Fibroblast of lung (primary cell): ENCODE measurements at places on chromosomes 4 and X.

DNA sequence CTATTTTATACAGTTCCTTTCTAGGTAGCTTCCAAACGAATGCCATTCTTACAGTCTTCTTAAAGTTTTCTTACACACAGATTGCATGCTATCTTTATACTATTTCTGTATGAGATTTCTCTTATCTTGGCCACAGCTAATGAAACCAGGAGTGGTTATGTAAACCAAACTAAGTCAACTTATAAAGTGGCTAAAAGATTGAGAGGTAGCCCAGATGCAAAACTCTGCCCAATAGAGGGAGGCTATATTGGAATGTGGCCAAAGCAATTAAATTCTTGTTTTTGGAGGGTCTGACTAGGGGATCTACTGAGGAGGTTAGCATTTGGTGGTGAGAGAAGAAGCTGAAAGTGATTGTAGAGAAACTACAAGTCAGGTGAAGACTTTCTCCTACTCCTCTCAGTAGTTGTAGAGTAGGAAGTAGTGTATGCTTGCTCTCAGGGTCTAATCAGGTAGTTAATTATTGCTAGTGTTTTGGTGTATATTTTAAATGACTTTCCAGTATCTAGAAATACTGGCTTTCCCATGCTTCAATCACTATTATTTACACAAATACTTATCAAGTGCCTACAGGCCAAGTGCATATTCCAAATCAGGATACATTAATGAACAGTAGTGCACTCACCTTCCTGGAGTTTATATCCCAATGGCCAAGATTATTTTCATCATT, 104.2 kb upstream of the HPGD start:
- no peak for DNase-seq

DNA sequence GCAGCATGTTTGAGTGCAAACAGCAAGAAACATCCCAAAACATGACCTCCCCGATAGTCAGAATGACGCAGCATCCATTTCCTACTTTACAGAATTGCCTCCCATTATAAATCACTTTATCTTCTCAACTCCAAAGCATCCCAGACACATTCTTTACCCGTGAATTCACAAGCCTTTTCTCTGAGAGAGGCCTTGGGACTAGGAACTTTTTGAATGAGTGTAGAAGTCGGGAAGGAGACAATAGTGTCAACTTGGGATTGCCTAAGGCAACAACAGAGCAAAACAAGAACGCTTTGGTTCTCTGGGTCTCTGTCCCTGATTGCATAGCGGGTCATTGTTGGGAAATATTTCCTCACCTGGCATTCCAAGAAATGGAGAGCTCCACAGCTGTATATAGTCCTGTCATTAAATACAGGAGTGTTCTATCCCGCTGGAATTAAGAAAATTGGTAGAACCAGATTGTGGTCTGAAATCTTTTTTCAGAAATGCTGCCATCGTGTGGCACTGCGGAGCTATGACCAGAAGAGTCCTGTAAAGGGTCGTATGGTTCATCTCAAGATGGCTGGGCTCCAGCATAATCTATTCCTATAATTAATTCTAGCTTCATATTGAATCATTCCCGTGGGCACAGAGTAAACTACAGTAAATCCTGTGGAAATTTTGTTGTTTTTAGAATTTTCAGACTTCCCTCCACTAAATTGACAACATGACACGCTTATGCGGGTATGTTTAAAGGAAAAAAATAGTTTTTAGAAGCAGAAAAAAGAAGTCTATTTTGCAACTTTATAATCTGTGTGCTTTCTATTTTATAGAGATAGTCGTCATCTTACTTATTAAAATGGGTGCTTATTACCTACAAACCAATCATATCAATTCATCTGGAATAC, 2.0 kb upstream of the SPP1 start:
- DNase-seq = peak; percentile 71

- DNase-seq = peak; percentile 73
Observed at GRCh38 chrX:53440621-53441517, 6.7 kb upstream of the HSD17B10 start.

- peak; percentile 32 for DNase-seq
Observed at GRCh38 chr4:1644891-1645657, 39.0 kb downstream of the FAM53A start.

DNA sequence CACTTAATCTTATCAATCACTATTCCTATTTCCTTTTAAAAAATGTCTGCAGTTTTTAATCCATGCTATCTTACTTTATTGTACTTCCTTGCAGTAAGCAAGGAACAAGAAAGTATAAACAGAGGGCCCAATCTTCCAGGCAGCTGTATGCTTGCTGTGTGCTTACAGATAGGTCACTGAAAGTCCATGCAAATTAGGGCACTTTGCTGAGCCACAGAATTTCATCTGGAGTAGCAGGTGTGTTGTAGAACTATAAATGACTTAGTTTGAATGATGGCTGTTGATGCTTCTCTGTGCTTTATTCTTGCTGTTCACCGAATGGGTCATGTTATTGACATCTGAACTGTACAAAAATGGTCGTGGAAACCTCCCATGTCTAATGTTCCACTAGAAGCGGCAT, 154.6 kb downstream of the ATOH1 start:
- no peak for DNase-seq

DNA sequence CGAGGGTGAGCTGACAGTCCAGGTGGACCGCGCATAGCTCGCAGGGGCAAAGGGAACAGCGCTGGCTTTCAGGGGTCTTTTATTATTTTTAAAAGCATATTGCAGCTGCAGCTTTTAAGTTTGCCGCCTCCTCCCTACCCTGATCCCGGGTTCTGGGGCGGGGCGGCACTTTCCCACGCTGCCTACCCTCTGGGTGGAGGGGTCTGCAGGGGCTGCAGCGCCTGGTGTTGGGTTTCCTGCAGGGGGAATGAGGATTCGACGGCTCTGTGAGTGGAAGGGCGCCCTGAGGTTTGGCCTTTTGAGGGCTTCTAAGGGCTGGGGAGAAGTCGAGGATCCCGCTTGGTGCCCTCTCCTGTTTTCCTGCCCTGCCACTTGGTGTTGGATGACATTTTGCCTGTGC, 80.7 kb upstream of the SCML1 start:
- DNase-seq = no peak

GRCh38 chr4:188409851-188410250, 270.6 kb downstream of the TRIML1 start:
- DNase-seq = no peak

GRCh38 chr4:150152766-150153165, 74.5 kb downstream of the DCLK2 start:
- DNase-seq = peak; percentile 94

- no peak for DNase-seq
Observed at GRCh38 chr4:87087420-87087819, 133.0 kb downstream of the KLHL8 start.

DNA sequence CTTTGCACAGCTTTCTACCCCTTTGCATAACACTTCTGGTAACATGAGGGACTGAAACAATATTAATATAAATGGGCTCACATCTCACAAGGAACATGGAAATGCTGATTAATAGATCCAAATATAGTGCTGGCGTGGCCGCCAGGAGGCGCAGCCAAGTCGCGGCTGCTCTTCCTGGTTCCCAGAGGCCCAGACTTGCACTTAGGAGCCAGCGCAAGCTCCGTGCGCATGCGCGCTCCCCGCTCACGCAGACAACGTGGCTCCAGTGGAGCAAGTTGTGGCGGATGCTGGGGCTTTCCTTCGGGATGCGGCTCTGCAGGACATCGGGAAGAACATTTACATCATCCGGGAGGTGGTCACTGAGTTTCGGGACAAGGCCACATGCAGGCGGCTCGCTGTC, 318.3 kb upstream of the SLC7A11 start:
- DNase-seq = no peak

GRCh38 chr4:67141586-67141985, 403.7 kb downstream of the CENPC start:
- no peak for DNase-seq

- DNase-seq = no peak
Observed at GRCh38 chrX:40459571-40460158, 121.1 kb upstream of the ATP6AP2 start.

DNA sequence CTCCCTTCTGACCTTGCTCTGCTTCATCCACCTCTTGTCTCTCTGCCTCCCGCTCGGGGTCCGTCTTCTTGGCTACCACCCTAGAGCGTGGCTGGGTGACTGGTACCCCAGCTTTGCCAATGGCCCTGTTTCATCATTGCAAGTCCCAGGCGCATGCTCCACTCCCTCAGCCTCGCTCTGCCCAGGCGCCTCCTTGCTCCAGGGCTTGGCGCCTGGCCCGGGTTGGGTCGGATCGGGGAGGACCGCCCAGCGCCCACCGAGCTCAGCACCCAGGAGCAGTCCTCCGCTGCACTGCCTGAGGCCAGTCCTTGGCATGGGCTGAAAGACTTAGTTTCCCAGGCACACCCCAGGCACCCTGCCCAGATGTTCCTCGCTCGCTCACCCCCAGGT, 577 bp downstream of the BGN start:
- peak; percentile 39 for DNase-seq
